ENCODE measurements at places on chromosomes 2 and 18.
A peak's percentile ranks its signal among the peaks of the same experiment; 100 is the strongest.

GRCh38 chr2:168252976-168253375, 5.6 kb upstream of the STK39 start:
- no peak for DNase-seq

- no peak for DNase-seq
Measured at GRCh38 chr2:186130748-186131641, 355.1 kb upstream of the ZC3H15 start.

DNA sequence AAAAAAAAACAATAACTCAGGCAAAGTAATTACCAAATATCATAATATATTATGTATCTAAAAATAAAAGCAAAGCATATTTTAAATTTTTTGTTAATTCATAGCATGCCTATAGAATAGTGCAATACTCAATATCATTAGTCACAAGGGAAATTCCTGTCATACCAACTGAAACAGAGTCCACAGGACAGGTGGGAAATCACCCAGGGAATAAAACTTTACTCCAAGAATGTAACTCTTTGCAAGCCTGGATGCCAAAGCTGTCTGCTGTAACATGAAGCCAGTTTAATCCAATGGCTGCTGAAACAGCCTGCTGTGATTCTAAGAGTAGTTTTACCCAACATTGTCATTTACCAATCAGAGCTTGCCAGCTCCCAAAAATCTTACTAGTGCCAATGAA, 40.0 kb upstream of the SULT1C3 start:
- no peak for DNase-seq

- DNase-seq, result no peak
Measured at GRCh38 chr2:222563936-222564335, 92.0 kb downstream of the FARSB start.

DNA sequence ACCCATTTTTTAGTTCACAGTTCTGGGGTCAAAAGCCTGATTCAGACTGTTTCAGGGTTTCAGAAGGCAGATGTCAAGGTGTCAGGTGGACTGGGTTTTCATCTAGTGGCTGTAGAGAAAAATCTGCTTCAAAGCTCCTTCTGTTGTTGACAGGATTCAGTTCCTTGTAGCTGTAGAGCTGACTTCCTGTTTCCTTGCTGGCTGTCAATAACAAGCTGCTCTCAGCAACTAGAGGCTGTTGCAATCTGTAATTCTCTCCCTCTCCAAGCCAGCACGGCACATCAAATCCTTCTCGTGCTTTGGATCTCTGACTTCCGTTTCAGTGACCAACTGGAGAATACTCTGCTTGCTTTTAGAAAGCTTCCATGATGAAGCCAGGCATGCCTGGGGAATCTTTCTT, 179.4 kb downstream of the DOK6 start:
- DNase-seq, result no peak

DNA sequence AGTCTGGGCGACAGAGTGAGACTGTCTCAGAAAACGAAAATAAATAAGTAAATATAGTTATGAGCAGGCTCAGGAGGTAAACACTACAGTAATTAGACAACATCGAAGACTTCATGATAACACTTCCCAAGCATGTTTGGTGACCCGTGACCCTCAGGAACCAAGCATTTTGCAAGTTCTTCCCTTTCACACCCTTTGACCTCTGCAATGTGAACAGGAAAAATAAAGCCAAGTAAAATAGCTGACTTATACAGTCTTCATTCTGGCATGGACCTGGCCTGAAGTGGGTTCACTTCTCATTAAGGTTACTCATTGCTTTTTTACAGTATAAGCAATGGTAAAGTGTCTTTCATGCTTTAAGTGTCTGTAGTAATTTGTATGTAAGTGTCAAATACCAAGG, 15.3 kb upstream of the TGIF1 start:
- no peak for DNase-seq

DNA sequence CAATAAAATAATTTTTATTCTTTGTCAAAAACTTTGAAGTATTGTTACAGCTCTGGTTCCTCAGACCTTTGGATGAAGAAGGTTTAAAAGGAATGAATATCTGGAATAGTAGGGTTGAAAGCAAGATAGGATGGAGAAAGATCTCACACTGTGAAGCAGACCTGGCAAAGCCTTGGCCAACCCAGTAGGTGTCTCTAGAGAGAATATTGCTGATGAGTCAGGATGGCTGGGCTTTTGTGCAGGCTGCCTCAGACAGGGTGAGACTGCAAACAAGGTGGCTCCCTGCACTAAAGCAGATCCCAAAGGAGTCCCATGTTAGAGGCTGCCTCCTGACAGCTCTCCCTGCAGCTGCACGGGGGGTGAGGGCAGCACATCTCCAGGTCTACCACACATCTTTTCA, 226.0 kb upstream of the ITGA4 start:
- no peak for DNase-seq

- no peak for DNase-seq
Measured at GRCh38 chr2:69380072-69380917, 6.7 kb downstream of the GFPT1 start.

GRCh38 chr18:22283116-22283395, 113.7 kb downstream of the GATA6 start:
- no peak for DNase-seq

- DNase-seq, result no peak
Measured at GRCh38 chr2:39511219-39511604, 74.1 kb upstream of the MAP4K3 start.

GRCh38 chr2:101382442-101382841, 4.9 kb downstream of the CREG2 start:
- DNase-seq, result no peak

- no peak for DNase-seq
Measured at GRCh38 chr18:12656938-12657683, 796 bp downstream of the SPIRE1 start.

- DNase-seq, result no peak
Measured at GRCh38 chr2:20496076-20496872, 49.4 kb downstream of the RHOB start.

DNA sequence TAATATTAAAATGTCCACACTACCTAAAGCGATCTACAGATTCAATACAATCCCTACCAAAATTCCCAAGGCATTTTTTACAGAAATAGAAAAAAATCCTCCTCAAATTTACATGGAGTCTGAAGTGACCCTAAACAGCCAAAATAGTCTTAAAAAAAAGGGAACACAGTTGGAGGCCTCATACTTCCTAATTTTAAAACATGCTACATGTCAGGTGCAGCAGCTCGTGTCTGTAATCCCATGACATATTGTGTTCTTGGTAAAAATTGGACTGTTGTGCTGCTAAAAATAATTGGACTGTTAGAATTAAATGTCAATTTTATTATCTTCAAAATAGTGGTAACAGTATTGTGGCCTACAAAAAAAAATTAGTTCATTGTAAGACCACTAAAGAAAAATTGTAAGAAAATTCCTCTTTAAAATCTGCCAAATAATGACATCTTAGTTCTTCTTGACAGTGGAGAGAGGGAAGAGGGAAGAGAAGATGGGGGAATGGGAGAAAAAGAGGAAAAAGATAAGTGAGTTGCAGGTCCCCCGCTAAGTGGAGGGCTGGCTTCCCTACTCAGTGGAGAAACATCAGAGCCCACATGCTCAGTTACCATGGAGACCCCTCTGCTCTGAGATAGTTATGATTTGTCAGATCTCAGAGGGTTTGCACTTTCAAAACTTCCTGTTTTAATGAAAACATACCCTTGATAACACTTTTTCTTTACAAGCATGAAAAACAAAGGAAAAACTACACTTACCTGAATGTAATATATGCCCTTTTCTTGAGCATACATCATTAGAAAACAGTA, 46.5 kb downstream of the UNC50 start:
- peak; percentile 69 for DNase-seq

DNA sequence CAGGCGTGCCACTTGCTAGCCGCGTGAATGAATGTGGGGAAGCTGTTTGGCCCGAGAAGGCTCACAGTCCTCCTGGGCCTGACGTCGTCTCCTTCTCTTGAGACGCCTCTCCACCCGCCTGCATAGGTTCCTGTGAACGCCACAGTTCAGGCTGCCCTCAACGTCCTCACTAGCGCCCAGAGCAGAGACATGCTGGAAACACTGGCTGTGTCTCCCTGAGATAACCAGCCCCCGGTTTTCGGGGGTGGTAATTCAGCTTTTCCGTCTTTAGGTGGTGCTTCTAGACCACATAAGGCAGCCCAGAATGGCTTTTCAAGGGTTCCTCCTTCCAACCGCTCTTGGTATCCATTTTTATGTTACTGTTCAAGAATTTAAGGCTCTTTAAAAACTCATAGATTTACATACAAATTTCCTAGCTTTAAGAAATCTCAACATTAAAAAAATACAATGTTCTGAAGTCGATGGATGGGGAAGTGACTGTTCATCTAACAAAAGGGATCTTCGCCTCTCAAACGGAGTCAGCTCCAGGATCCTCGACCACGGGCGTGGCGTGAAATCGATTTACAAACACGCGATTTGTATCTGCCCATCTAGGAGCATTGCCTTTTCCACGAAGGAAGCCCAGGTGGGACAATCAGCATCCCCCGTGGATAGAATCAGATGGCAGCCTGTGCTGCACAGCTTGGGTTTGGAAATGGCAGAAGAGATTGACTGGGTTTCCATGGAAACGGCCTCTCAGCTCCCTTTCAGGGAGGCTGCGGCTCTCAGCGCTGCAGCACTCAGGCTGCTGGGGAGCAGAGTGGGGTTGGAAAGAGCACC, 110.6 kb upstream of the PXDN start:
- DNase-seq, result no peak

DNA sequence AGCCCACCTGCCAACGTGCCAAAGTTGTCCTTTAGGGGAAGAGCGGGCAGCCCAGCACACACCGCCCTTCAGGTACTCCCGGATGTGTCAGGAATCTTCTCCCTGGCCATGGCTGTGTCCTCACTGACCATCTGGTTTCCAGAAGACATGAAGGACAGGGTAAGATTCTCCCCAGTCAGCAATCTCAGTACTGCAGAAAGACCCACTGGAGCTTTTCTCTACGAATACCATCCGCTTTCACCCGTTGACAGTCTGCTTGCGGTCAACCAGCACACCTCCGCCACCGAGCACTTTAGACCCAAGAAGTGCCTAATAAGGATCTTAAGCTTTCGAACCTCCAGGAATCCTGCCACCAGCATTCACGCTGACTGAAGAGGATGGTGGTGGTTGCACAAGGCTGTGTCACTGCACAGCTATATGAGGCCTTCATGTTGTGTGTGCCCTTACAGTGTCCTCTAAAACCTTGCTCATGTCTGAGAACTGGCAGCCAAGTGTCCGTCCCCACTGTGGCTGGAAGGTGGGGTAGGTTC, 42.7 kb upstream of the ITM2C start:
- no peak for DNase-seq

DNA sequence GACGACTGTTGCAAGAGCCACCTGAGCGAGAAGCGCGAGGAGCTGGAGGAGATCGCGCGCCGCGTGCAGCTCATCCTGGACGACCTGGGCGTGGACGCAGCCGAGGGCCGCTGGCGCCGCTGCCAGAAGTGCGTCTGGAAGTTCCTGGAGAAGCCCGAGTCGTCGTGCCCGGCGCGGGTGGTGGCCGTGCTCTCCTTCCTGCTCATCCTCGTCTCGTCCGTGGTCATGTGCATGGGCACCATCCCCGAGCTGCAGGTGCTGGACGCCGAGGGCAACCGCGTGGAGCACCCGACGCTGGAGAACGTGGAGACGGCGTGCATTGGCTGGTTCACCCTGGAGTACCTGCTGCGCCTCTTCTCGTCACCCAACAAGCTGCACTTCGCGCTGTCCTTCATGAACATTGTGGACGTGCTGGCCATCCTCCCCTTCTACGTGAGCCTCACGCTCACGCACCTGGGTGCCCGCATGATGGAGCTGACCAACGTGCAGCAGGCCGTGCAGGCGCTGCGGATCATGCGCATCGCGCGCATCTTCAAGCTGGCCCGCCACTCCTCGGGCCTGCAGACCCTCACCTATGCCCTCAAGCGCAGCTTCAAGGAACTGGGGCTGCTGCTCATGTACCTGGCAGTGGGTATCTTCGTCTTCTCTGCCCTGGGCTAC, 1.2 kb downstream of the KCNF1 start:
- DNase-seq, result no peak

GRCh38 chr2:27208486-27209050, 3.3 kb upstream of the ATRAID start:
- no peak for DNase-seq

DNA sequence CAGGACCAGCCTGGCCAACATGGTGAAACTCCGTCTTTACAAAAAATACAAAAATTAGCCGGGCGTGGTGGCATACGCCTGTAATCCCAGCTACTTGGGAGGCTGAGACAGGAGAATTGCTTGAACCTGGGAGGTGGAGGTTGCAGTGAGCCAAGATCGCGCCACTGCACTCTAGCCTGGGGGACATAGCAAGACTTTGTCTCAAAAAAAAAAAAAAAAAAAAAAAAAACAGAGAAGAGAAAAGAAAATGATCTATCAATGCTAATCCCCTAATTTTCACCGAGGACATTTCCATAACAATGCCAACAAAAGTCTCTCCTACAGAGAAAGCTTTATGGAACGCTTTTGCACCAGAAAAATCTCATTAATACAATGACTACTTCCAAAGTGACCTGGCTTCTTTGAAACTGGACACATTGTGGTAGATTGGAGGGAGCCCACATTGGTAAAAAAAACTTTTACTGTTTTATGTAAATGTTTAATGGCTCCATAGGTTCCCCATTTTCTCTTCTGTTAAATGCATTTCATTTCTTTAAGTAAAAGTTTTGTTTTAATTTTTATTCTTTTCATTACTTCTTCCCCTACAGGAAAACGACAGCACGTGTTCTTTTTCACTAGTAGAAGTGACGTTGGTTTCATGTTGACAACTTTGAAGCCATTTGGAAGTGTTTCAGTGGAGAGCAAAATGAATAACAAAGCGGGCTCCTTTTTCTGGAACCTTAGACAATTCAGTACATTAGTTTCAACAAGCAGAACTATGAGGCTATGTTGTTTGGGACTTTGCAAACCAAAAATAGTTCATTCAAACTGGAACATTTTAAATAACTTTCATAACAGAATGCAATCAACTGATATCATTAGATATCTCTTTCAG, 888 bp downstream of the FASTKD2 start:
- no peak for DNase-seq

DNA sequence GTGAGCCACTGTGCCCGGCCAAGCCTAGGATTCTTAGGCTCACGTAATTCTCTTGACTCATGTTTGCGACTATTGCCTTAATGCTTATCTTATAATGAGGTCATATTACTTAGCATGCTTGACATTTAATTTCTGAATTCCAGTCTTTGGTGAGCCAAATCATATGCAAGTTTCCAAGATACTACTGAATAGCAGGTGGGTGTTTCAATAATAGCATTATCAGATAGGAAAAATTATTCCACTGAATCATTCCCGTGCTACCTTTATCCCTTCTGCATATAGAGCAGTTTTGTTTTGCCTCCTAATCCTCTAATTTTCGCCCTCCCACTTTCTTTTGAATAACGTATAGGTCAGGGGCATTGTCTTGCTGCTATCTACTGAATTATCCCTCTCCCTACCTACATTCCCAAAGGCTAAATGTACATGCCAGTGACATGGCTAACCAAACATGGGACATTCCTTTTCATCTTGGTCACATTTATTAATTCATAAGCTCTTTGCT, 4.9 kb downstream of the DAW1 start:
- no peak for DNase-seq

- peak; percentile 51 for DNase-seq
Measured at GRCh38 chr2:171159372-171160118, 1.1 kb downstream of the TLK1 start.

- no peak for DNase-seq
Measured at GRCh38 chr2:138175066-138175465, 210.8 kb downstream of the HNMT start.

GRCh38 chr2:96762529-96763311, 2.0 kb downstream of the CNNM4 start:
- DNase-seq, result no peak

All from CD4-positive, alpha-beta T cell treated with Interleukin-15 for 1 hour (primary cell).